T-helper 22 cell (primary cell): ENCODE measurements at places on chromosomes 12 and 14.

DNA sequence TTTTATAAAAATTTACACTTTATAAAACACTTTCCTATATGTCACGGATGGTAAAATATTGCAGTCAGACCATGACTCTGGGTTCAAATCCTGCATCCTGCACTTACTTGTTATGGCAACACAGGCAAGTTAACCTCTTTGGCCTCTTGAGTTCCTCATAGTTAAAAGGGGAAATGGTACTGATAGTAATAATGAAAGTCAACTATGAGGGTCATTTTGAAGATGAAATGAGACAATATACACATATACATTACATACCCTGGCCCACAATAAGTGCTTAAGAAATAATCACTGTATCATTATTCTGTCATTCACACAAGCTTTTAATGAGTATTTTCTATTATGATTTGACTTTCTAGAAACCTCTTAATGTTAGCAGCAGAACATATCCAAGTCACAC lies 64.4 kb downstream of the C12orf42 start:
- no peak for DNase-seq

DNA sequence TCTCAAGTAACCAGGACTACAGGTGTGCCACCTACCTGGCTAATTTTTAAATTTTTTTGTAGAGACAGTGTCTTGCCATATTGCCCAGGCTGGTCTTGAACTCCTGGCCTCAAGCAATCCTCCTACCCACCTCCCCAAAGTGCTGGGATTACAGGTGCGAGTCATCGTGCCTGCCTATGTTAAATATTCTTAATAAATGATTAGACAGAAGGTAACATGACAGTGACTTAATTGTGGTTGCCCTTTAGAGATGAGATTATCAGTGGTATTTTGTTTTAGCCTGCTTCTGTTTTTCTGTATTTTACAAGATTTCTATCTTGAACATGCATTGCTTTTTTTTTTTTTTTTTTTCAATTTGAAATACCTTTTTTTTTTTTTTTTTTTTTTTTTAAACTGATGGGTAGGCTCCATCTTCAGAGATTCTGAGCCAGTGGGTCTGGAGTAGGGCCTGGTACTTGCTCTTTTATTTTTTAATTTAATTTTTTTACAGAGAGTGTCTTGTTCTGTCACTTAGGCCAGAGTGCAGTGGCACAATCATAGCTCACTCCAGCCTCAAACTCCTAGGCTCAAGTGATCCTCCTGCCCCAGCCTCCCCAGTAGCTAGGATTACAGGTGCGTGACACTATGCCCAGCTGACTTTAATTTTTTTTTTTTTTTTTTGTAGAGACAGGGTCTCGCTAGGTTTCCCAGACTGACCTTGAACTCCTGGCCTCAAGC lies 88.4 kb downstream of the BORCS5 start:
- DNase-seq: no peak

DNA sequence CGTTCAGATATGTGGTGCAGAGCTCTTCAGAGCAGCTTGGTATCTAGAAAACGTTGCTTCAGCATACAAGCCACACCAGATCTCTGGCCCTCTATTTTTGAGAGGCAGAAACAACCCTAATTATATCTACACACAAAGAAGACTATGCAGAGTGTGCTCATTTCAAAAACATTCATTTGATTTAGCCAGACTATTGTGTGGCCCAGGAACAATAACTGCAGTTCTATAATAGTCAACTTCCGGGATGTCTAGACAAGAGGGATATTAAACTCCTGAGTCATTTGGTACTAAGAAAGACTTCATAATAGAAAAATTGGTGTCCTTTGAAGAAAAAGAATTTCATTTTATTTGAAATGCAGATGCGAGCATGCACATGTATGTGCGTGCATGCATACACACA lies 153.8 kb downstream of the PELI2 start:
- DNase-seq: no peak

- DNase-seq: no peak
Measured at GRCh38 chr12:23880988-23881387, 68.5 kb downstream of the SOX5 start.

DNA sequence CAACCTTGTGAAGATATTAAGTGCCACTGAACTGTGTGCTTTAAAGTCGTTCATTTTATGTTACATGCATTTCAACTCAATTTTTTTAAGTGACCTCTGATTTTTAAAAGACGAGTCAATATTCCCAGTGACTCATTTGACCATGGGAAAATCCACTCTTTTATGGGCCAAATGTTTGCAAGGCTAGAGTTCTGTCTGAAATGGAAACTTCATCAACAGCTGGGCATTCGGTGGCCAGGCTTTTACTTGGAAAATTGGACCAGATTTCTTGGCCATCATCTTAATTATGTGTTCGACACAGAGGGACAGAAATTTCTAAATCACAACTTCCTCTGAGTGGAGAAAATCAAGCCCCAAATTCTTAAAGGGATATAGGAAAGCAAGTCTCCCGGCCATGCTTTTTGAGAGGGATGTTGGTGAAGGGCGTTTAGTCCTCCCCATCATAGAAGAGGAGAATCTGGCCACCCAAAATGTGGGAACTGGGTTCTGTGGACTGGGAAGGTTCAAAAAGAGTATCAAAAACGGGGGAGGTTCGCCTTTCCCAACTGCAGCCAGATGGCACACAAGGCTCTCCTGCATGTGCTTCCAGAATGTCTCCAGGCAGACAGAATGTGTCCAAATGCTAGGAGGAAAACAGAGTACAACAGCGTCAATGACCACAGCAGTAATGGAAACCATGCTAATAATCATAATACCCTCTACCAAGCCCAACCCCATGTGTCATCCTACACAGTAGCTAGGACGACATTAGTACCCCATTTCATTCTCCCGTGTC lies 40.9 kb upstream of the FZD10 start:
- DNase-seq: no peak

DNA sequence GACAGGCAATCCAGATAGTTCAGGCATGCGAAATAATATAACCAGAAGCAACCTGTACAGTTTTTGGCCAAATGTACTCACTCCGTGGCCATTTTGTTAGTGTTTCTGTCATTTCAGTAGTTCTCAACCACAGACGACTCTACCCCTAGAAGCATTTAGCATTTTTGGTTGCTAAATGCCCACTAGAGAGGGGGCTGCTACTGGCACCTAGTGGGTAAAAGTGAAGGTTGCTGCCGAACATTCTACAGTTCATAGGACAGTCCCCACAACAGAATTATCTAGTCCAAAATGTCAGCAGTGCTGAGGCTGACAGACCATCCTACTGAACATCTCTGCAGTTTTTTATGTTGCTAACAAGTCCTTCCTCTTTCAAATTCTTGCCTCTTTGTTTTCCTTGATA lies 107.4 kb downstream of the TSHR start:
- DNase-seq: no peak

- no peak for DNase-seq
Measured at GRCh38 chr12:6193853-6194815, 6.1 kb upstream of the CD9 start.
